ENCODE measurements at places on chromosomes 7 and 10.
A peak's percentile ranks its signal among the peaks of the same experiment; 100 is the strongest.

DNA sequence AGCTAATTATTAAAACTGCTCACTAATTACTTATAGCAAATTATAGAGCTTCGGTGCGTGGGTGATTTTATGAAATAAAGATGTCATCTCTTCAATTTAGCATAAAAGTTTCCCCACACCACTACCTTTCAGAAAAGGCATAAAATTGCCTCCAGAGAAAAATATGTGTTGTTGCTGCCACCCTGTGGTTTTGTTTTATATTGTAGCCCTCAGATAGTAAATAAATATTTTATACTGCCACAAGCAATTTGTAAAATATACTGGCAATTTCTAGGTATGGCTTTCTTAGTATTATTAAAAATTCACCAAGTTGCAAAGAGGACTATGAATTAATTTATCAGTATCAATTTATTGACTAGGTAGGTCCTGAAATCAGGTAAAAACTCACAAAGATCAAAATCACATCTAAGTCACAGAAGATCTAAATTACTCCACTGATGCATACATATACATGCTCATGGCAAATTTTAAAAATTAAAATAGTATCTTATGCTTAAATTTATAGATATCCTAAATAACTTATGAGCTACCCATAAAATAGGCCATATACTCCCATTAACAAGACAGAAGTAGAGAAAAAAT, 26.5 kb downstream of the ASNS start:
- peak; percentile 15 for DNase-seq

DNA sequence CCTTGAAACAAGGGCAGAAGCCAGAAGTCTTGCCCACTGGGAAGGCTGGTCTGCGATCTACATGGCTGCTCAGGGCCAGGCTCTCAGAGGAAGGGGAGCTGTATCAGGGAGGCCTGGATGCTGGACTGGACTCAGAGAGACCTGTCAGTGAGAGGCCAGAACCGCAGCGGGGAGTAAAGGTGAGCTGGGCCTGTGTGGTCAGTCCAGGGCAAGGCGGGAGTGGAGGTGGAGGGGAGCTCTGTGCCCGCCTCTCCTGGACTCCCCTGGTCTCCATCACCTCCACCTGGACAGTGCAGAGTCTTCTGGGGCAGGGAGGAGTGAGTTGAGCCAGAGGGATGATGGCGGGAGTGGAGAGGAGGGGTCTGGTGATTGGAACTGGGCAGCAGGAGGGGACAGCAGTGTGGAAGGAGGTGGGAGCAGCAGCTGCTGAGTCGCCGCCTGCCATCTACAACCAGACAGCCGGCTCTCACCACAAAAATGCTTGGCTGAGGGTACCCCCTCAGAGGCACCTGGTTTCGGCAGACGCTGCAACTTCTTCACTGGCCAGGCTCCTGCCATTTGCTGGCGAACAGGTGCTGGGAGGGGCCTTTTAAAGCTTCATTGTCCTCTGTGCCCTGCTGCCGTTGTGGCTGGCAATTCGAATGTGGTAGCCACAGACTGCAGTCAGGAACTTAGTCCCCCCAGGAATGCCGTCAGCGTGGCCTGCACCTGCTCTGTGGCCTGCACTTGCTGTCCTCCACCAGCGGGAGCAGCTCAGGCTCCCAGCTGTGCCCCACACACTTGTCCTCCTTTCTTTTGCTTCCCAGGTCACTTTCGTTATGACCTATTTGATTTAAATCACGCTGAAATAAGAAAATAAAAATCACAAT, 3.5 kb downstream of the RASSF4 start:
- DNase-seq: no peak

- DNase-seq: peak; percentile 54
Measured at GRCh38 chr10:122239578-122240257, 31.4 kb upstream of the BTBD16 start.

GRCh38 chr10:34884272-34884952, 69.3 kb upstream of the PARD3 start:
- DNase-seq: no peak

GRCh38 chr10:11719496-11720259, 22.5 kb upstream of the ECHDC3 start:
- DNase-seq: no peak

DNA sequence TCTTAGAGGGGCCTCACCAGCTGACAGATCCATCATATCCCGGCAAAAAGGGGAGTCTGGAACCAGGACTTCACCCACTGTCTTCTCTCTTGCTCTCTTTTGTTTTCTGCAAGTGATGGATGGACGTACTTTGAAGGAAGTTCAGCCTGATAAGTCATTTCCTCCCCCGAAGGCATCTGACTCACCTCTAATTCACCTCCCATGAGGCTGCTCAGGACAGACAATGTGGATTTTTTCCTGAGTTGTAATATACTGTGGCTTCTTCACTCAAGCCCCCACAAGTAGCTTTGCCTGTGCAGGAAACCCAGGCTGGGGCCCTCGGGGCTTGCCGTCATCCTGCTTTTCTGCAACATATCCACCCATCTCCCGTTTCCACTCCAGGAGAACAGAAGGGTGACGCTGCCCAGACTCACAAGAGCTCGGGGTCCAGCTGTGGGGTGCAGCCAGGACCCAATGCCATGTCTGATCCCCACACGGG, 70.4 kb downstream of the ASB13 start:
- peak; percentile 93 for DNase-seq

Measured in IMR-90 (cell line).